ENCODE measurements at places on chromosomes 2 and 18.

GRCh38 chr2:44388877-44389276 lies 27.1 kb downstream of the CAMKMT start:
- DNase-seq: no peak

DNA sequence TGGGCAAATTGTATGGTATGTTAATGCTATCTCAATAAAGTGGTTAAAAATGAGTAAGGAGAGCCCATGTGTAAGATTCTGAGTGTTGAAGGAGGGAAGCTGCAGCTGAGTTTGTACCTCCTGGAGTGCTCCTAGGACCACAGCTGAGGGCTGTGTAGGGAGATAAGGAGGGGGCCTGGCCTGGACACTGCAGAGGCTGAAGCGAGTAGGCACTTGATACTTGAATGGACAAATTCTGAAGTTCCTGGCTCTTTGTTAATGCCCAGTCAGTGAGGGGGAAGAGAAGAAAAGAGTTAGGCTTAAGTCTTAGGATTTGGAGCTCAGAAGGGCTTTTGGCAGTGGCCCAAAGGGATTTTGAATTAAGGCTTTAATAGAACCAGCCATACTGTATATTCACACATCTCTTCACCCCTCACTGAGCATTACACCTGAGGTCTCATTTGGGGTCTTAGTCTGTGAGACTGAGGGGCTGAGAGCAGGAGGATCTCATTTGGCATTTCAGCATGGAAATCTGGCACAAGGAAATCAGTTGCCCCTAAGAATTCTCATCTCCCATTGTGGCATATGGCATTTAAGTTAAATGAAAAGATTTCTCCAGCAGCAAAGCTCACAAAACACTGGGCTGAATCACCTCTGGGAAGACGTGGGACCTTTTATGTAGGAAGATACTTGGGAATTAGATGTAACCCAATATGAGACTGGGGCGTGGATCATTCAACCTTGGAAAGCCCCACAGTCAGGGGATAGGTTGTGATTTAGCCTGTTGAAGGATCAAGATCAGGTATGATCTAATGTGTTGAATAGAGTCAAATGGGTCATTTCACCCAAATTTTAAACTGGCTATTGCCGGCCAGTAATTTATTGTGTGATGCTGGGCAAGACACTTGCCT lies 46.8 kb downstream of the LIPG start:
- no peak for DNase-seq

DNA sequence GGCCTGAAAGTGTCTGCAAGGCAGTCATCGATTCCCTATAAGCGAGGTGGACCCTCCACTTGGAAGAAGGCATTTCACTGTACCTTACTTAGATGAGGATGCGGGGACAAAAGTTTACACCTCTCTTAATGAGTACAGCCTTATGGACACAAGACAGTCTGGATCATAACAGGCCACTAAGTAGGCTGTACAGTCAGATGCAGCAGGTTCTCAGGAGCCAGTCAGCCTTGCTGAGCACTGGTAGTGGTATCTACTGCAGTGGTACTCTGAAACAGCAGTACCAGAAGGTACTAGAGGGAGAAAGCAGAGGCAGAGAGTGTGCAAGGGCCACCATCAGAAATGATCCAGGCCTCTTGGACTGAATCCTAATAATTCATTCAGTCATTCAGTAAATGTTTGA lies 77.6 kb downstream of the KCMF1 start:
- DNase-seq: no peak

DNA sequence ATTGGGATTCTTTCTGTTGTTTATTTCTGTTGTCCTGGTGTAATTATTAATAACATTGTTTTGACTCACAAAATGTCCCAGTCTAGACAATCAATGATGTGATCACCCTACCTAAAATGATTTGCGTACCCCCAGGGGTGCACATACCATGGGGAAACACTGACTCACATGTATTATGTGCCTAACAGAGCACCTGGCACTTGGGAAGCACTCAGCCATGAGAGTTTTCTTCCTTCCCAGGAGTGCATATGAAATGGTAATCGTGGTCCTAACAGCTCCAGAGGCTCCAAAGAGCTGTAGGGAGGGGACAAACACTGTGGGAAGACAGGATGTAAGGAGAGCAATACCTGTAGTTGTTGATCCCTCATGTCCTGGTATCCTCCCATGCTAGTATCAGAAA lies 187.8 kb upstream of the ERBB4 start:
- no peak for DNase-seq

DNA sequence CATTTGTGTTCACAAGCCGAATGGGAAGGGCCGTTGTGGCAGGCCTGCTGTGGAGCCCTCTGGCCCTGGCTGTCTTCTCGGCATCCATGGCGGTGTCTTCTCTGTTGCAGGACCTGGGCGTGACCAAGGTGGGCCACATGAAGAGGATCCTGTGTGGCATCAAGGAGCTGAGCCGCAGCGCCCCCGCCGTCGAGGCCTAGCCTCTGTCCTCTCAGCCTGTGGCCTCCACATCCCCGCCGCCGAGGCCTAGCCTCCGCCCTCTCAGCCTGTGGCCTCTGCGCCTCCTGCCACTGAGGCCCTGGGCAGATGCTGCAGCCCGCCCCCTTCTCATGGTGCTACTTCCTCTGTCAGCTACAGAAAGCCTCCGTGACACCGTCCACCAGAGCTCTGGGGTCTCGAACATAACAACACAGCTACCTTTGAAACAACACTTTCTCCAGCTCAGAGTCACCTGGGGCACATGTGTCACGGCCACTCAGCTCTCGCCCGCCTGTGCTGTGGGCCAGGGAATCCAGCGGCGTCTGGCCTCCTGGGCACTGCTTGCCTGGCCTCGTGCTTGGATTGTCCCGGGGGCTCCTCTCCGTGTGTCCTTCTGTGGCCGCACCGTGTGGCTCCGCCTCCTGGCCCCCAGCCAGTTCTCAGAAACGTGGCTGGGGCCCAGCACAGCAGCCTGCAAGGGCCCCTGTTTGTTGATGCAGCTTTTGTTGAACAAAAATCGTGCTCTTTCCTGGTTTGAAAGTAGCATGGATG lies 97.1 kb downstream of the USP40 start:
- DNase-seq: no peak

DNA sequence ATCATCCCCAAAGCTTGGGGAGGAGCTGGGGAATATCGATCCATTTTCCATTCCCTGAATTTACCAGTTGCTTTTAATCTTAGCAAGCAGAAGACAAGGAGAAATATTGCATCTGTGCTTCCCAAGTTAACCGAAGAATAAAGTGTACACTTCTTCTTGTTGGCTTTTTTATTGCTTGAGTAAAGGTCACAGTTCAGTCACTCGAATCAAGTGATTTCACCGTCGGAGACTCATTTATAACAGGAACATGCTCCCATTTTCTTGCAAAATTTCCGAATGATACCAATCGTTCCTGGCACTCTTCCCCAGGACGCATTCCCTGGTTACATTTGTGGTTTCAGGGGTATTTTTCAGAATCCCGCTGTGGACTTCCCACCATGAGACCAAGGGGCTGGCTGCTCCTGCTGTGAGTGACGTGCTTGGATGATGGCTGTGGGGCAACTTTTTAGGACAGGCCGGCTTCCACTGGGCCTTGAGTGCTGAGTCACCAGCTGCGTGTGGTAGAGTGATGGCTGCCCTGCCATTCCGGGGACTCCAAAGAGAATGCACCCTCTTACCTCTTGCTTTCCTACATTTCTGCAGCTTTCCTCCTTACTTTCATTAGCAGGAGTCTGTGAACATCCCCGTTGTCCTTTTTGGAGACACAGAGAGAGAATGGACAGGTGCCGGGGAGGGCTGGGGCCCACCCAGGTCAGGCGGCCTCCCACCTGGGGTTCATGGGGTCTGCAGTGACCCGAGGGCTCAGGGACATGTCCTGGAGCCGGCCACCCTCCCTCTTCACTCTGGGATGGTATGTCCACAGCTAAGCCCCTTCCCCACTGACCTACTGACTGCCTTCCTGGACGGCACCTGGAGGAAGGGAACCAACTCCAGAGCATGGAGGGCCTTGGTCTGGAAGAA lies 60.7 kb upstream of the HDAC4 start:
- DNase-seq: no peak

- DNase-seq: no peak
These were observed 355 bp upstream of the KIDINS220 start for GRCh38 chr2:8837795-8838140.

GRCh38 chr18:44679914-44680272 lies 795 bp upstream of the SETBP1 start:
- DNase-seq: peak; percentile 78

DNA sequence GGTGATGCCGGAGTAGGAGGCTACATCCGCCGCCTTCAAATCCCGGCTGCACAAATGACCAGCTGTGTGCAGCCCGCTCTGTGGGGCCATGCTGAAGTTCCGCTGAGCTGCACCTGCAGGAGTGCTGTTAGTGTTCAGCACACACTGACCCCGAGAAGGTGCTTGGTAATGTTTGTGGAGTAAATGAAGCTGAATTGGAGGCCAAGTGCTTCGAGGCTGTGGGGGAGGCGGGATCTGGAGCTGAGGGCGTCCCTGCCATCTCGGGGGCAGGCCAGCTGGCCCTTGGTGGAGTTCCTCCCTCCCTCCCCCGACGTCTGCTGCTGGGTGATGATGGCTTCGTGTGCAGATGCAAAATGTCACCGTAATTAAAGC lies 23.2 kb downstream of the KCNF1 start:
- no peak for DNase-seq

DNA sequence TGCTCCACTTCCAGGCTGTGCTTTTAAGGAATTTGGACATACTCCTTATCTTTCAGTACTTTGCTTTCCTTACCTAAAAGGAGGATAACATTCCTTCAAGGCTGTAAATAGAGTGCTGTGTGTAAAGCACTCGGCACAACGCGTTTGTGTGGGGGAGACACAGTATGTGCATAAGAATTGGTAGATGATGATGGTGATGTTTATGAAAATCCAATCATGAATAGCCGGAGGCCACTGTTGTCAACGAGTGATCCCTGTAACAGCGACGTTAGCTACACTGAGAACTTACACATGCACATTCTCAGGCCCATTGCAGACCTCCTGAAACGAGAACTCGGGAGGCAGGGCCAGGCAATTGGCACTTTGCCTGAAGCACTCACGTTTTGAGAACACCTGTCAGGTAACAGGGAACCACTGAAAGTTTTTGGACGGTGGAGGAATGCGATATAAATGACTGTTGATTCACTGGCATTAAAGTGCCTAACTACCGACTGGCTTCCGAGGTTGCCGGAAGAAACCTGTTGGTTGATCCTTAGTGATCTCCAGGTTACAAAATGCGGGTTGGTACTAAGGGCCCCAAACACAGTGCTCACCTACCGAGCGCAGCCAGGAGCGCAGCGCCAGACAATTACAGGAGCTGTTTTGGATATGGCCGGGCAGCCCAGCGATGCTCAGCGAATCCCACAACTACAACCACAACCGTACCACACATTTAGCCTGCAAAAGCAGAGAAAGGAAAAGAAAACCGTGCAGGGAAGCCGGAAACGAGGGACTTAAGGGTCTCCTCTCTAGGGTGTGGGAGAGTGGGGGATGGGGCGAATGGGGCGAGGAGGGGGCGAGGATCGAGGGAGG lies 1.0 kb upstream of the MAP4K4 start:
- no peak for DNase-seq

- DNase-seq: peak; percentile 40
These were observed 265.1 kb upstream of the TNP1 start for GRCh38 chr2:217125014-217125413.

DNA sequence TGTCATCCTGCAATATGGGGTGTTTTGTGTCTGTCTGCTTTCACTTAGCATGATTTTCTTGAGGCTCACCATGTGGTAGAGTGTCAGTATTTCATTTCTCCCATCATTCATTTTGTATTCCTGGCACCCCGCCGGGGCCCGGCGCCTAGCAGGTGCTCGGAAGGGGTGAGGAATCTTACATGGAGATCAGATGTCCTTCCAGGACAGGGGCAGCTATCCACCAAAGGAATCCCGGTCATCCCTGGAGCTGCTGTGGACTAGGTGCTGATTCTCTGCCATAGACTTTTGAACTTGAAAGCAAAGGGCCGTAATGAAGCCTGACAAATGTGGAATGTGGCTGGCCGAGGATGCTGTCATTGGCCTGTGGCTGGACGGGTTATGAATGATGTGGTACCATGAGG lies 2.4 kb downstream of the PRELID3A start:
- DNase-seq: no peak

DNA sequence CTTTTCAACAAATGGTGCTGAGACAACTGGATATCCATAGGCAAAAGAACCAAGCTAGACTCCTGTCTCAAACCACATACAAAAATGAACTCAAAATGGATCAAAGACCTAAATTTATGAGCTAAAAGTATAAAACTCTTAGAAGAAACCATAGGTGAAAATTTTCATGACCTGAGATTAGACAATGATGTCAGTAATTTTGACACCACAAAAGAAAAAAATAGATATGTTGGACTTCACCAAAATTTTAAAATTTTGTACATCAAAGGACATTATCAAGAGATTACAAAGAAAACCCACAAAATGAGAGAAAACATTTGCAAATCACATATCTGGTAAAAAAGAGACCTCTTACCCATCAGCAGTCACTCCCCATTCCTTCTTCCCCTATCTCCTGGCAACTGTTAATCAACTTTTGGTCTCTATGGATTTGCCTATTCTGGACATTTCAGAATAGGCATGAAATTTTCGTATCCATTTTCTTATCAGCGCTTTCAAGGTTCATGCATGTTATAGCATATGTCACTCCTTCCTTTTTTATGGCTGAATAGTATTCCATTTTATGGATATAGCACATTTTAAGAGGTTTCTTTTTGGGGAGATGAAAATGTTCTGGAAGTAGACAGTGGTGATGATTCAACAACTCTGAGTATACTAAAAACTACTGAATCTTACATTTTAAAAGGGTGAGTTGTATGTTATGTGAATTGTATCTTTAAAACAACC lies 43.3 kb downstream of the FAM178B start:
- no peak for DNase-seq

- no peak for DNase-seq
These were observed 164.7 kb upstream of the FAM98A start for GRCh38 chr2:33763671-33764310.

DNA sequence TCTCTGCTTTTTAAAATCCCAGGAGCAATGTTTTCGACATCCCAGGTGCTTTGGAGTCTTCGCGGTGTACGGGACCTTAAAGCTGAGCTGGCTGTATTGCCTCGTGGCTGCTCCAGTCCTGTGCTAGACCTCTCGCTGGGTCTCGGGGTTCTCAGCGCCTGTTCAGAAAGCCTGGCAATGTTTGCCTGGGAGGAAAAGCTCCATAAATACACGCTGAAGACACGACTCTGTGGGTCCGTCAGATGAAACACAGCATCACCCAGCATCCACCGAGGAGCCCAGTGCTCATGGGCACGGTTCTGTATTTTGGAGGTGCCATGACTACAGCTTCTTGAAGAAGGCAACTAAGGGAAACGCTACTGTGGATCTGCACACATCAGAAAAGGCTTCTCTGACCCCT lies 21.6 kb downstream of the MBP start:
- no peak for DNase-seq

- no peak for DNase-seq
These were observed 234.3 kb downstream of the LRATD1 start for GRCh38 chr2:14866736-14867352.

DNA sequence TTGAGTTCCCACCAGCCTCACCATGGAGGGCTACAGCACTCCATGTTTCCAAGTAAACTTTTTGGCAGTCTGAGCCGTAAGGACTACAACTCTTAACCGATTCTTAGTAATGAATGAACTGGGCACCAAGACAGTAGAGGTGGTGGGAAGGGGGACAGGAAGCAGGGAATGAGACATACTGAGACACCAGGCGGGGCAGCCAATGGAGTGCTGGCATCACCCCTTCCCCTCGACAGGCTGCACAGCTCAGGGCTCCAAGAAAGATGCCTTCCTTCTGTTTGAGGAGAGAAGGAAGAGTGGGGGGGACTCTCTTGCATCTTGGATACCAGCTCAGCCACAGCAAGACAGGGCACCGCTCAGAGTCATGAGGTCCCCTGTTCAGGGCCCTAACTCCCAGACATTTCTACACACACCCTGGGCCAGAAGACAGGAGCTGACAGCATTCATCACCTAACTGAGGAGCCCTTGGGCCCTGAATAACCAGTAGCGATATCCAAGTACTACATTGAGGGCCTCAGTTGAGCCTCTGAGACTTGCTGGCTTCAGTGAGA lies 45.2 kb downstream of the USP34 start:
- no peak for DNase-seq

Data from activated CD4-positive, alpha-beta T cell treated with anti-CD3 and anti-CD28 coated beads, Interleukin-2, amount 10 ng/mL, durations not matched to agents 24 days and 14 days (primary cell).